ENCODE measurements at places on chromosomes 11 and 22.

- no peak for DNase-seq
Observed at GRCh38 chr11:11843211-11843621, 1.4 kb downstream of the USP47 start.

GRCh38 chr11:2443881-2444820, at the start of gene TRPM5:
TSS of gene TRPM5 (minus strand) at chr11:2444514. CDS start at chr11:2423036, 21,478 bp downstream.
- no peak for DNase-seq

GRCh38 chr11:12061851-12062560, 48.4 kb upstream of the MICAL2 start:
- DNase-seq = no peak

GRCh38 chr22:31287818-31288495, 4.3 kb downstream of the PIK3IP1 start:
- no peak for DNase-seq

- DNase-seq = no peak
Observed at GRCh38 chr11:76355172-76355571, 25.8 kb downstream of the THAP12 start.

DNA sequence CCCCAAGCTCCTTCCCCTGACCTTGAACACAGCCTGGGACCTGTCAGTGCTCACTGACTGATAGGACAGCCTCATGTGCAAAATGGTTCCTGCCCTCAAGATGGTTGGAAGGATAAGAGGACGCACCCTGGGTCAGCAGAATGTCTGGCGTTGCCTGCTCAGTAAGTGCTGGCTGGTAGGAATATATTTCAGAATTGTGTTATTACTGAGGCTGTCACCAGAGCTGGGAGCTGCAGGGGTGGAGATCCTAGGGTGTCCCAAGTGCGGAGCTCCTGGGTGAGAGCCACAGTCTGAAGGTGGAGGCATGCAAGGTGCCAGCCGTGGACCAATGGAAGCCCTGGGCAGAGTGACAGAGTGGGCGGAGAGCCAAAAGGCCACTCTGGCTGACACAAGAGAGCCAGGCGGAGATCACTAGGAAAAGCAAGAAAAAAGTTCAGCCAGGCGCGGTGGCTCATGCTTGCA, 1.0 kb upstream of the SEC14L4 start:
- DNase-seq = no peak

DNA sequence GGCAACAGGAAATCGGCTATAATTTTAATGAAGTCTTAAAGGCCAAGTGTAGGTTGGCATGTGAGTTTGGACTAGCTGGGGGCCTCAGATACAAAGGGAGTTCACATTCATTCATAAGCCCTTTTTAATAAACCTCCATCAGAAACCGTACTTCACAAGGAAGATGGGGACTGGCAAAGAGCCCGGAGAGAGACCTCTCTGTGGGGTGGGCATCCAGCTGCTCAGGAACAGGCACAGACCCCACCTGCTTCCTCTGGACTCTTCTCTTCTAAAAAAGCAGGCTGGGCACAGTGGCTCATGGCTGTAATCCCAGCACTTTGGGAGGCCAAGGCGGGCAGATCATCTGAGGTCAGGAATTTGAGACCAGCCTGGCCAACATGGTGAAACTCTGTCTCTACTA, 3.9 kb upstream of the ARFGAP3 start:
- no peak for DNase-seq

DNA sequence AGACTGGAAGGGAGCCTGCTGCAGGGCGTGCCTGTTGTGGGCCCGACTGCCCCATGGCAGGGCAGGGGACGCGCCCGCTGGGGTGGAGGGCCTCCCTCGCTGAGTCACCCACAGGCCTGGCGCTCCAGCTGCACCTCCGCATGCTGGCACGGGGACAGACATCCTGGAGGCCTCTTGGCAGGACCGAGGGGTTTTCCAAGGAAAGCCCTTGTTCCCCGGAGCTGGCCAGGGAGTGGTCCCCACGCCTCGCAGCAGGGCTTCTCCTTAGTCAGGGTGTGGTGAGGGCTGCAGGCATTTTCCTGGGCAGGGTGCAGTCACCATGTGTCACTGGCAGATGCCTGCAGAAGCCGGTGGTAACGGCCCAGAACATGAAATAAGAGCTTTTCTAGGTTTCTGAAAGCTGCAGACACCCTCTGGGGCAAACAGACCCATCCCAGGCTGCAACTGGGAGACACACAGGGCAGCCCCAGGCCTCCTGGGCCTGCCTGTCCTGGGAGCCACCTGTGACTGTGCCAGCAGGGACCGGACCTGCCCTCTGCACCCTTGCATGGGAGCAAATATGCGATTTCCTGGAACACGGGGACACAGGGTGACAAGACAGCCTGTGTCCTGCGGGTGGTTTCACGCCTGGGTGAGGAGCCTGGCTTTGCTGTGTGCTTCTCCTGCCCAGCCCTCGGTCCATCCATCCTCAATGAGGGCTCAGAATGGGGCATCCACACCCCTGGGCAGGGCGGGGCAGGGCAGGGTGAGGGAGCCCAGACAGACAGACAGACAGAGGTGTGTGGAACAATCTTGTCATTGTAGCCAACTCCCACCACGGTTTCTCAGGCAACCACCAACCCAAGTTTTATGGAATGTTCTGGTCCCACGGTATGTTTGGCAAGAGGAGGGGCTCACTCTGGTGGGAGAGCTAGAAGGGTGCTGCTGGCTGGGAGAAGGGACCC, 43.2 kb upstream of the FADD start:
- DNase-seq = no peak

DNA sequence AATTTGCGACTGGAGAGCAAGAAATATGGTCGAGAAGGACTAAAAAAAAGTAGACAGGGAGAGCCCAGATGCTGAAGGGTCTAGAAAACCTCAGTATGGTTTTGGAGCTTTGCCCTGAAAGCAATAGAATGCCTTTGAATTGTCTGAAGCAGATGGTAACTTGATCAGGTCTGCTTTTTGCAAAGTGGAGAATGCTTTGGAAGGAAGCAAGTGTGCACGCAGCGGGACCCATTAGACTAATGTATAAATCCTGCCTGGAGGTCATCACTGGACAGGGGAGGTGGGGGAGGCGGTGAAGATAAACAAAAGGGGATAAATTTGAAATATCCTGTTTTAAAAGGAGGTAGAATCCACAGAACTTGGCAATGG, 757 bp upstream of the HINFP start:
- no peak for DNase-seq

- DNase-seq = no peak
Observed at GRCh38 chr11:19552656-19553260, 159.9 kb upstream of the NAV2 start.

DNA sequence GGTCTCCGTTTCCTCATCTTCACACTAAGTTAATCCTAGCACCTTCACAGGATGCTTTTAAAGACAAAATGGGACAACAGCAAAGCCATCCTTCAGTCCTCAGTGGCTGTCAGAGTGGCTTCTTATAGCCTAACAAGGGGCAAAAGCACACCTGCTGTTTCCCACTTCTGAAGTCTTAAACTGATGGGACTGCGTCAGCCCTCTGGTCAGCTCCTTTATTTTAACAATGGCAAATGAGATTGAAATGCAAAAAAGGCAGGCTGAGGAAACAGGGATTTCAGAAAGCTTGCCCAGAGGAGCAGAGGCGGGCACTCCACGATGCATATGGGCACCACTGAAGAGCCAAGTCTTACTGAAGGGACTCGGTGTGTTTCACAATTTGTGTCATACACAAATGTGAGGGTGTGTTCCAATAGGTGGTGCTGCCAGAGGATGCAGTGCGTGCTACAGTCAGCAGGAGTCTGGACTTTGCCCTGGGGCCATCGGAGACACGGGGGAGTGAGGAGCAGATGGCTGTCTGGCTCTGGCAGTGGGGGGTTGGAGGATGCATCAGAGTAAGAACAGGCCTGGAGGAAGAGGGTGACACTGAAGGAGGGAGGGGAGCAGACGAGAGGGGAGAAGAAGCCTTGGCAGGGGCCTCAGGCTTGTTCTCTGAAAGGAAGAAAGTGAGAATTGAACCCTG, 47.3 kb downstream of the TENM4 start:
- DNase-seq = no peak

DNA sequence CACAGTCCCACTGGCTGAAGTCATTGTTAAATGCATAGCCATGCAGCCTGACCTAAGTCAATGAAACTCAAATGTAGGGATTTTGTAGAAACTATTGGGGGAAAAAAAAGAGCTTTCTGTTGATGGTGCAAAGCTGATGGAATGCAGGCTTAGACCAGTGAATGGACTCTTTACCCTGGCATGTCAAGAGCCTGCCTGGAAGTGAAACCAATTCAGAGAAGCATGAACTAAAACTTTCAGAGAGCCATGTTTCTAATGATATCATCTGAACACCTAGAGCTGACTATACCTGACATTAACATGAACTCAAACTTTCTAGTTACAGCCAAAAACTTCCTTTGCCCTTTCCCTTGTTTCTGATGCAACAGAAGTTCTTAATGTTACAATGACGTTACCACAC, 89.0 kb downstream of the APIP start:
- DNase-seq = no peak

- DNase-seq = no peak
Observed at GRCh38 chr11:31803813-31804311, 7.3 kb downstream of the PAX6 start.

GRCh38 chr11:67349036-67349435, 4.3 kb downstream of the POLD4 start:
- DNase-seq = no peak

DNA sequence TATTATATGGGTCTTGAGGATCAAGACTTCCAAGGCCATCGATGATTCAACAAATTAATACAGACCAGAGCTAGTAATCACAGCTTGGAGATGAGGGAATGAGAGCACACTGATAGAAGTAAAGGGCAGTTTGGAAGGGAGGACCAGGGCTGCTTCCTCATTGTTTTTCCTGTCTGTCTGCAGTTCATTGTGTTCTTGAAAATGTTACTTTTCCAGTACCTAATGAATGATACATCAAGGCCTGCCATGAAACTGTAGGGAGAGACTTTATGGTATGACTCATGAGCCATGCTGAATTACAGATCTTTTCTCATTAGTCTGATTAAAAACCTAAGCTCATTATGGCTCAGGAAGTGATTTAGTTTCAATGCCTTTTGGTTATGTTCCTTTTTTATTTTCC, 855.6 kb downstream of the KCNA4 start:
- no peak for DNase-seq

- DNase-seq = no peak
Observed at GRCh38 chr11:10909141-10909883, 51.5 kb upstream of the ZBED5 start.

DNA sequence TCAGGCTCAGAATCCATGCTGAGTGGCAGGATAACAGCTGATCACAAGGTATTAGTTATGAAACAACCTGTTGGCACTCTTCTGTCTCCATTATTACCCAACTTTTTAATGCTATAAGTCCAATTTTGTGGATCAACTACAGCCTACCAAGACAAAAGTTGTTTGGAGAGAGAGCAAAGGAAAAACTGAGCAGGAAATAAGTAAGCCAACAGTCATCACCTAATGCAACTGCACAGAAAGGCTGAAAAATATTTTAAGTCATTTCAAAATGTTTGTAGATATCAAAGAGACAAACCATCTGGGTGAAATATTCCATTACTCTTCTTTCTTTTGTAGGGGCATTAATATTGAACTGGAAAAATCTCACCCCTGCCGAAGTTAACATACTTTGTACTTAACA, 41.6 kb downstream of the FDX1 start:
- no peak for DNase-seq

DNA sequence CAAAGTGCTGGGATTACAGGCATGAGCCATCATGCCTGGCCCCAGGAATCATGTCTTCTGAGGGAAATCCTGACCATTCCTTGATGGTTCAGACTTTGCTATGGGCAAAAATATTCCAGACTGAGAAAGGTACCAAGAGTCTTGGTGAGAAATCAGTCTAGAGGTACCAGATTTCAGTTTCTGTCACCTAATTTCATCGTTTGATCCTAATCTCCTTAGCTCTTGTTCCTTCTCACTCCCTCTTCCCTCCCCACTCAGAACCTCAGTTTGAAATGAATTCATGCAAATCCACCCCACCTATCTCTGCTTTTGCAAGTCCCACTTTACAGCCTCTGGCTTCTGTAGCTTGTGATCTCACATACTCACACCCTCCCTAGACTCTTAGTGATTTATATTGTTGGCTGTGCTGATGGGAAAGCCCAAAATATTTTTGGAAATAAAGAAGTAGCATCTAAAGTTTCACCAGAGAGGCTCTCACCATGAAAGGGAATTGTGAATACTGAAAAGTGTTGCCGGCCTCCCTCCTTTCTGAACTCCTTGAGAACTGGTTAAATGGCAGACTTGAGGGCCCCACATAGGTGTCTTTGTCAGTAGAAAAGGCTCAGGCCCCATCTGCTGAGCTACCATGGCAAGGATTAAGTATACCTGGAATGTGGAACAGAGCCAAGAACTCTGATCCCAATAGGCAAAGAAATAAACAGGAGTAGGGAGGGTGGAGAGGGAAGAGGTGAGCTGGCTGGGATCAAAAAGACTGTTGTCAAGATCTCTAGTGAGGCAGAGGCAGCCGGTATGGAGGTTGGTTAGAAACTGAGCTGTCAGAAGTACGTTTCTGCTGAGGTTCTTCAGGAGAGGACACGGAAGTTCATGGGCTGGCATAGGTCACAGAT, 190.5 kb upstream of the MTMR2 start:
- no peak for DNase-seq

DNA sequence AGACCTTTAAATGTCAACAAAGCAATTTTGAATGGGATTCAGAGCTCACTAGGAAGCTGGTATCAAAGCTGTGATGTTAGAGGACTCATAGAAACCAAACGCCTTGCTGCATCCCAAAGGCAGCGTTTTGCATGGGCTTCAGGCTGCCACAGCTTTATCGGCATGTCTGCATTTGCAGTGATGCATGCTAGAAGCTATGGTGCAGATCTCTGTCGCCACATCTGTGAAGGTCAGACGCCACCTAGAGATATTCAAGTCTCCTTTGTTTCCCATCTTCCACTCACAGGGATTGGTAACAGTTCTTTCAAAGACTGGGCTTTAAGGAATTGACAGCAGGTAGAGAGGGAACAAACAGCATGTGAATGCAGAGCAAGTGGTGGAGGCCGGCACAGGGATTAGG, 47.8 kb downstream of the NTM start:
- DNase-seq = no peak

DNA sequence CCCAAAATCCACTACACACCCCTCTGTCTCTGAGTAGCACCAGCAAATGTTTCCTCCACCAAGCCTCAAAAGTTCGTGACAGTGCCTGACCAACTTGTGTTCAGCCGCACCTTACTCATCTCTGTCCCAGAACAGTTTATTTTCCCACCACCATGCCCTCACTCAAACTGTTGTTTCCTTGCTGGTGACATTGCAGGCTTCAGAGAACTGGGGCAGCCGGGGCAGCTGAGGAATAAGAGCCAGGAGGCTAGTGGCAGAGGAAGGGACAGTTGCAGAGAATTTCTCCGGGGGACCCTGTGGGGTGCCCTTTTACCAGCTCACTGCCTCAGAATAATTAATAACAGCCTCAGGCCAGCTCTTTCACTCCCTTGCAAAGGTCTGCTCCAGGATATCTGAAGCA, 709 bp upstream of the KCNE3 start:
- DNase-seq = no peak

GRCh38 chr22:46172522-46173110, 22.3 kb downstream of the PPARA start:
- no peak for DNase-seq

- DNase-seq = no peak
Observed at GRCh38 chr22:36816636-36817524, at the start of gene PVALB. TSS of gene PVALB (minus strand) at chr22:36817035. CDS start at chr22:36817005, 30 bp downstream.

- no peak for DNase-seq
Observed at GRCh38 chr11:64869571-64870175, 8.7 kb downstream of the EHD1 start.
